Smooth muscle cell of the brain vasculature (primary cell): ENCODE measurements at places on chromosomes 12 and 14.

DNA sequence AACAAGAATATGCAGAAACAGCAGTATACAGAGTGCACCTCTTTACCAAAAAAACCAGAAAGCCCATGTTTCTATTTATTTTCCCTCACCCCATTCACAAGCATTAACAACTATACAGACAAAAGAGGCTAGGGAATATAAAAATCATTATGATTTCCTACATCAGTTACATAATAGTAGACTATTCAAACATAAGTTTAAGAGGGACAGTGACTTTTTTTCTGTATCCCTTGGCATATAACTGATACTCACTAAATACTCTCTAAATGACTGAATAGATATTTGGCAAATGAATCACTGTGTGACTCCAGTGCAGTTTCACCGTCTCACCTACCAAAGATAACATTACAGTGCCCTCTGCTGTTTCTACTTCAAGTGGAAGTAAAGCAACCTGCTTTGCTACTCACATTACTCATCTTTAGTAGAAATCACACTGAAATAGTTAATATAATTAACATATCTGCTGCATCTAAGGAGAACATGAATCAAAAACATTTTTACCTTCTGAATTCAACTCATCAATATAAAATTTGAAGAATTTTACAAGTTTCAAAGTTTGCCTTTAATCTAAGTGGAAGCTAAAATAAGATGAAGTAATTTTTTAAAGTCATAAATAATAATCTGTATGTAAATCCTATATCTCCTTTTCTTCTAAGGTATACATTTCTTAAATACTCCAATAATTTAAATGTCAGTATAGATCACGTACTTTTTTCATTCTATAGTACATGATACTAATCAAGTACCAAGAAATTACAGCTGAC lies 103.8 kb downstream of the OSBPL8 start:
- DNase-seq = peak; percentile 56

- no peak for DNase-seq
These were observed 55.6 kb downstream of the LGMN start for GRCh38 chr14:92692822-92693226.

- no peak for DNase-seq
These were observed 51.3 kb upstream of the TTC7B start for GRCh38 chr14:90867501-90867900.

GRCh38 chr14:56810836-56811592 lies 735 bp upstream of the OTX2 start:
- no peak for DNase-seq

GRCh38 chr14:20578325-20578724 lies 9.5 kb downstream of the RNASE11 start:
- no peak for DNase-seq

GRCh38 chr12:4252601-4253000 lies 21.0 kb upstream of the CCND2 start:
- no peak for DNase-seq

- no peak for DNase-seq
These were observed 23.4 kb downstream of the ASPG start for GRCh38 chr14:104108570-104109541.
